ENCODE measurements at places on chromosomes 6 and 20. TPM values are rescaled to one million over a fixed set of nuclear protein-coding genes. Genes with fewer than 3 reads are reported as not detected.
A peak's percentile ranks its signal among the peaks of the same experiment; 100 is the strongest.

GRCh38 chr6:52929321-52930164, 20.0 kb upstream of the GSTA3 start:
- H3K27me3 ChIP-seq, result no peaks in the 10 kb centered on the region
- peak overlapping the region; percentile 97 for H3K27ac ChIP-seq
- peaks cover 28% of the 10 kb centered on the region for H3K4me1 ChIP-seq
- H3K36me3 ChIP-seq, result no peaks in the 10 kb centered on the region

- H3K36me3 ChIP-seq, result no peaks in the 10 kb centered on the region
- no peaks in the 10 kb centered on the region for H3K4me1 ChIP-seq
- no peak overlapping the region for H3K27ac ChIP-seq
Observed at GRCh38 chr6:44869321-44869897, 458.7 kb upstream of the RUNX2 start.

E2F3 gene
- total RNA-seq, result 8.8 TPM

BMP6 gene
- 1.3 TPM for total RNA-seq

- H3K27ac ChIP-seq, result no peak overlapping the region
- H3K27me3 ChIP-seq, result peaks cover 15% of the 10 kb centered on the region
- H3K36me3 ChIP-seq, result no peaks in the 10 kb centered on the region
- H3K4me3 ChIP-seq, result peak overlapping the region; percentile 25
- DNase-seq, result peak; percentile 63
- no peaks in the 10 kb centered on the region for H3K4me1 ChIP-seq
Observed at GRCh38 chr6:170516783-170517616, 36.1 kb downstream of the PSMB1 start.

CTAGE9 gene
- total RNA-seq, result not detected

Data from PC-3 (cell line).